ENCODE measurements at places on chromosomes 6 and 20.

DNA sequence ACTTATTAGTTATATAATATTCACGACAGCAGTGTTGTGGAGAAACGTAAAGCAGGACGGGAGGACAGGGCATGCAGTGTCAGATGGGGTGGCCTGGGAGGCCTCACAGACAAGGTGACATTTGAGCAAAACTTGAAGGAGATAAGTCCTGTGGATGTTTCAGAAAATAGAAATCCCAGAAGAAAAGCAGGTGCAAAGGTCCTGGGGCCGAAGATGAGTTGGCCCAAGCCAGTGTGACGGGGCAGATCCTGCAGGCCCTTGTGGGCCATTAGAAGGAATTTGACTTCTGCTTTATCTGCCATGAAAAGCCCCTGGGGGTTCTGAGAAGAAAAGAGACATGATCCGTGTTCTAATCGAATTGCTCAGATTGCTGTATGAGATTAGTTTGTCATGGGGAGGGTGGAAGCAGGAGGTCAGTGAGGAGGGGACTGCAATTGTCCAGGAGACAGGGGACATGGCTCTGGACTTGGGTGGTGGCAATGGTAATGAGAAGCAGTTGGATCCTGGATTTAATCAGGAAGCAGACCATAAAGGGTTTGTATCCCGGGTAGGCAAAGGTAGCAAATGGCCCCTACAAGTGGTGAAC lies 437.4 kb upstream of the SULF2 start:
- DNase-seq = no peak

DNA sequence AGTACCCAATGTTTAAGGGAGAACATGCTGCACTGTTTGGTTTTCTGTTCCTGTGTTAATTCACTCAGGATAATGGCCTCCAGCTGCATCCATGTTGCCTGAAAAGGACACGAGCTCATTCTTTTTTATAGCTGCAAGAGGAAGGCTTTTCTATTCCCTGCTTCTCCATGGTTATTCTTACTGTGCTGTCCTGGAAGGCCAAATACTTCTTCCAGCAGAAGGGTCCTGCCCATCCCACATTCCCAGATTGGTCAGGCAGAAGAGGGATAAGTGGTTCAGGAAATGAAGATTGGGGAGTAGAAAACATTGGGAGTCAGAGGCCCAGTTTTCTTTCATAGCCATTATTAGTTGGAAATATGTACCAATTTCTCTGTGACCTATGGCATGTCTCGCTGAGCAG lies 122.4 kb downstream of the TCP11 start:
- no peak for DNase-seq

DNA sequence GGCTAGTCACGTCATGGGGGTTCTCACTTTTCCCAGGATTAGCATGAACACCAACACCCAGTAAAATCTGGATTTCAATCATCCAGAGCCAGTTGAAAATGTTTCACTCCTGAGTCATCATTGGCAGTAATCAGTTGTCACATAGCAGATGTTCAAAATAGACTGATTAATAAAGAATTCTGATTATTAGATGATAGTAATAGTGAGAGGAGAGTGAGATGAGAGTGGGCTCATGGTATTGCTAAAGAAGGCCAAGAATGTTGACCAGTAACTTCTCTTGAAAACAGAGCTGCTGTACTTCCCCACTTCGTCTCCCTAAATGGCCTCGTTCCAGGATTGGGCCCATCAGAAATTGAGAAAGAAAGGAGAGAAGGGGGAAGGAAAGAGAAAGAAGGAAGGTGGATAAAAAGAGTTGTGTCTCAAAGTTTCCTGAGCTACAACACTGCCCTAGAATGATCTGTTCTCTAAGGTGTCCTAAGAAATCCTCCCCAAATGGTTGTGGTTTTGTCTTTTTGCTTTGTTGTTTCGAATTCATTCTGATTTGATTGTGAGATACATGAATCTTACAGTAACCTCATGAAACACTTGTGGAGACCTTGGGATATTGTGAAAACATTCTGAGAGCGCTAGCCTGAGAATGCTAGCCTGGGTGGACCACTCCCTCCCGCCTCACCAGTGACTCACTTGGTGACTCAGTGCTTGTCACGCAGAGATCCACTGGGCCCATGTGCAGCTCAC lies 502.2 kb upstream of the JARID2 start:
- DNase-seq = peak; percentile 31

- DNase-seq = no peak
These were observed 105.2 kb upstream of the CARMIL1 start for GRCh38 chr6:25173951-25174474.

GRCh38 chr6:42269553-42269952 lies 51.9 kb upstream of the MRPS10 start:
- no peak for DNase-seq

- DNase-seq = no peak
These were observed 26.2 kb upstream of the OPRM1 start for GRCh38 chr6:154012852-154013251.

- no peak for DNase-seq
These were observed 94.1 kb upstream of the RNF24 start for GRCh38 chr20:4109307-4109940.

- DNase-seq = peak; percentile 23
These were observed 129.0 kb downstream of the F13A1 start for GRCh38 chr6:6191476-6191875.

GRCh38 chr6:35436071-35436857 lies 15.9 kb upstream of the FANCE start:
- no peak for DNase-seq

GRCh38 chr6:63346217-63346835 lies 26.5 kb upstream of the LGSN start:
- no peak for DNase-seq

- DNase-seq = no peak
These were observed 61.4 kb upstream of the JARID2 start for GRCh38 chr6:15184441-15184861.

- DNase-seq = no peak
These were observed 135.5 kb downstream of the PKHD1 start for GRCh38 chr6:51951924-51952323.

DNA sequence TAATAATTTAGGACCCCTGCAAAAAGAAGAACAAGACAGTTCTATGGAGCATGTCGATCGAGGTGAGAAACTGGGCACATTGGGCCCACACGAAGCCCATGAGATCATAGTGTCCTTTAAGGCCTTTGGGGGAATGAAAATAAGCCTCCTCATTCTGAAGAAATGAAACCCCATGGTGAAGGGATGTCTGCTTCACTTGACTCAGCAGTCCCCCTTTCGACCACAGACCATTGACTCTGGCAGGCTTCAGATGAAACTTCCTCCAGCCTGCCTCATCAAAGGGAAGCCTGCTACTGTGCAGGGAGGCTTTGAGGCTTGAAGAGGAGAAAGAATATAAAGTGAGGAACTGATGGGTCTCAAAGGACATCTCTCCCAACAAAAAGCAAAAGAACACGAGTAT lies 144.2 kb upstream of the FBXL4 start:
- no peak for DNase-seq

DNA sequence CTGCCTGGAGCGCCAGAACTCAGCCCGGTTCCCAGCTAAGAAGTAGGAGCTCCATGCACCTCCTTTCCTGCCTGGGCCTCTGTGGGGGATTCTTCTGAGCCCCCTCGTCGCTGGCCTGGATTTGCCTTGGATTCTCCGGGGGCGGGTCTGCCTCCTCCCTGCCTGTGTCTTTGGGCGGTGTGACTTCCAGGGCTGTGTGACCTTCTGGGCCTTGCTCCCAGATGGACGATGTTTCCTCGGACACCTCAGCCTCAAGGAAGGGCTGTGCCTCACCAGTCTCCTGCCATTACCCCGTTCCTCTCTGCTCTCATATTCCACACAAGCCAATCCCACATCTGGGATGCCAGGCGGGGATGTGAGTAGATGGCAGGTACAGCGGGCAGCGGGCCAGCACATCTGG lies 76.8 kb downstream of the ERMARD start:
- DNase-seq = no peak

GRCh38 chr20:24610341-24611115 lies 141.1 kb downstream of the SYNDIG1 start:
- no peak for DNase-seq

DNA sequence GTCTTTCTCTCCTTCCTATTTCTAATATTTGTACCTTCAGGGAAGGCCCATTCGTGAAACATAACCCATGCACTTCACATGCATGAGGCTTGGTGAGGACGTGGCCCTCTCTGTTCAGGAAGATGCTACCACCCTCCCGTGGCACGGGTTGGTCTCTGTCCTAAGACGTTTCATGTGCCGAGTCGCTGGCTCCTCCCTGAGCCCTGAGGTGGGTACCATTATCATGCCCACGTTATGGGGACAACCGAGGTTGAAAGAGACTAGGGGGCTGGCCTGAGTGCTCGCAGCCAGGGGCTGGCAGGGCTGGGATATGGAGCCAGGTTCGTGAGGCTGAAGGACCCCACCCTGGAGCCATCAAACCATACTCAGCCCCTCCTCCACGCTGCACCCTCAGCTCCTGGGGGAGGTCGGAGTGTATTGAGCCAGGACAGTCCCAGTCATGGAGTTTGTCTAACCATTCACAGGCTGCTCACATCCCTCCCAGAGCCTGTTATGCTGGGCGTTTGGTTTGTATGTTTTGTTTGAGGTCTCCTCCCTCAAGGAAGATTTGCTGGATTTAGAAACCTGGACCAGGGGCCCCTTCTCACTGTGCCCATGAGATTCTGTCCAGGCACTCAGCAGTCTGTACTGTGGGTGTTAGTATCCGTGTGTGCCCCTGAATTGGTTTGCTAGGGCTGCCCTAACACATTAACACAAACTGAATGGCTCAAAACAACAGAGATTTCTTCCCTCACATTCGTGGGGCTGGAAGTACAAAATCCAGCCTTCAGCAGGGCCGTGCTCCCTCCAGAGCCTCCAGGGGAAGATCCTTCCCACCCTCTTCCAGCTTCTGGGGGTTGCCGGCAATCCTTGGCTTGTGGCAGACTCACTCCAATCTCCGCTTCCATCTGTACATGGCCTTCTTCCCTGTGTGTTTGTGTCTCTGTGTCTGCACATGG lies 88.3 kb downstream of the ANKRD60 start:
- DNase-seq = no peak

DNA sequence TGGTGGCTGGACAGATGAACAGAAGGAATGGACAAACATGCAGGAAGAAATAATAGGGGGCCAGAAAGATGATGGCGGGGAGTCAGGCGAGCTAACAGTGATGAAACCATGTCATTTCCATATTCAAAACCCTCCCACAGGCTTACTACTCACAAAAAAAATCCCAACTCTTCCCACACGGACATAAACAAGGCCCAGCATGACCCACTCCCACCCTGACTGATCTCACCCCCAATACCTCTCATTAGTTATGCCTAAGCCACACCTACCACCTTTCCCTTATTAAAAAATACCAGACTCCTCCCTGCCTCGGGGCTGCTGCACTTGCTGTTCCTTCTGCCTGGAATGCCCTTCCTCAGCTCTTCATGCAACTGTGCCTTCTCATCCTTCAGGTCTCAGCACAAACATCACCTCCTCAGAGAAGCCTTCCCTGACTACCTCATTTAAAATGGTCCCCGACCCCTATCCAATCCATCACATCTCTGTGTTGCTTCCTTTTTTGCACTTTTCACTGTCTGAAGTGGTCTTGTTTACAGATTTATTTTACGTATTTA lies 145.8 kb downstream of the PREX1 start:
- no peak for DNase-seq

- peak; percentile 61 for DNase-seq
These were observed 8.1 kb upstream of the TSPYL1 start for GRCh38 chr6:116287689-116288282.

- DNase-seq = no peak
These were observed 289.4 kb downstream of the CDC5L start for GRCh38 chr6:44676826-44677433.

GRCh38 chr6:35017411-35018181 lies 123.5 kb downstream of the TCP11 start:
- no peak for DNase-seq

GRCh38 chr6:42049948-42050296 lies 402 bp upstream of the TAF8 start:
- peak; percentile 64 for DNase-seq
